ENCODE measurements at places on chromosomes 1 and 21. TPM values are rescaled to one million over a fixed set of nuclear protein-coding genes. Genes with fewer than 3 reads are reported as not detected.

GRCh38 chr1:167456926-167457325 lies 61.4 kb downstream of the CD247 start:
- DNase-seq: no peak

Gene GJA4
- total RNA-seq: 19.9 TPM

Gene F3
- total RNA-seq: 52.4 TPM

DNA sequence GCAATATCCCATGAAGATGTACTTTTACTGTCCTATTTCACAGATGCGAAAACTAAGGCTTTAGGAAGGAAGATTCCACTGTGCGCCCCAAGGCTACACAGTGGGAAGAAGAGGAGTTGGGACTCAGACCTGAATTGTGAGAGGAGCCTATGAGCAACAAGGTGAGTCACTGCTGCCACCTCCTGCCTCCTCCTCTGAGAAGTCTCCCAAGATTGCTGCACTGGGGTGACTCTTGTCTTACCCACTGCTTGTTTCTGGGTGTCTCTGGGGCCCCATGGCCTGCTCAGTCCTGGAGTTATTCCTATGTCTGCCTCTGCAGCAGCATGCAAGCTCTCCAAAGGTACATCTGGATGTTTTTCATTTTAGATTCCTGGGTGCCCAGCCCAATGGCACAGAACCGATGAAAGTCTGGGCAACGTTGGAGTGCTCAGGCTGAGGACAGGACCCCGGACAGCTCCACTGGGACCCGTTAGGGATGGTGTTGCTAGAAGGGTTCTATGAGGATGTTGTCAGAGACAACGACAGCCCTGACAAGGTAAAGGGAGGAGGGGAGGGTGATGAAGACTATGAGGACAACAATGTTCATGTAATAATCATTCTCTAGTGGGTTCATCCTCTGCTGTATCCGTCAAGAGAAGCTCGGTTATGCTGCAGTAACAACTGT lies 11.0 kb upstream of the C1QA start:
- no peak for DNase-seq

GRCh38 chr1:26470878-26471497 lies 1.3 kb upstream of the HMGN2 start:
- DNase-seq: no peak

GRCh38 chr21:35324372-35325220 lies 275.5 kb upstream of the RUNX1 start:
- no peak for DNase-seq
